Nucleus accumbens (tissue), 56 donors: ENCODE measurements at places on chromosomes 4 and X.

- no peak for DNase-seq
Measured at GRCh38 chr4:150251752-150252190, 173.5 kb downstream of the DCLK2 start.

- no peak for DNase-seq
Measured at GRCh38 chrX:1749499-1749898, 134.6 kb downstream of the ASMT start.

DNA sequence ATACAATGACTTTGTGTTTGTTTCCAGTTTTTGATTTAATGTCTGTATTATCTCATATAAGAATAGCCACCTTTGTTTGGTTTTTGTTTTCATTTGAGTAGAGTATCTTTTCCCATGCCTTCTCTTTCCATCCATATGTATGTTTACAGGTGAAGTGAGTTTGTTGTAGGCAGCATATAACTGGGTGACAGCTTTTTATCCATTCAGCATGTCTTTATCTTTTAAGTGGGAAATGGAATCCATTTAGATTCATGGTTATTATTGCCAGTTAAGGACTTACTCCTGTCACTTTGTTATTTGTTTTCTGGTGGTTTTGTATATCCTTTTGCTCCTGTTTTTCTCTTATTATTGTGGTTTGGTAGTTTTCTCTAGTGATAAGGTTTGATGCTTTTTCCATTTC lies 34.3 kb downstream of the SCLT1 start:
- DNase-seq: no peak

DNA sequence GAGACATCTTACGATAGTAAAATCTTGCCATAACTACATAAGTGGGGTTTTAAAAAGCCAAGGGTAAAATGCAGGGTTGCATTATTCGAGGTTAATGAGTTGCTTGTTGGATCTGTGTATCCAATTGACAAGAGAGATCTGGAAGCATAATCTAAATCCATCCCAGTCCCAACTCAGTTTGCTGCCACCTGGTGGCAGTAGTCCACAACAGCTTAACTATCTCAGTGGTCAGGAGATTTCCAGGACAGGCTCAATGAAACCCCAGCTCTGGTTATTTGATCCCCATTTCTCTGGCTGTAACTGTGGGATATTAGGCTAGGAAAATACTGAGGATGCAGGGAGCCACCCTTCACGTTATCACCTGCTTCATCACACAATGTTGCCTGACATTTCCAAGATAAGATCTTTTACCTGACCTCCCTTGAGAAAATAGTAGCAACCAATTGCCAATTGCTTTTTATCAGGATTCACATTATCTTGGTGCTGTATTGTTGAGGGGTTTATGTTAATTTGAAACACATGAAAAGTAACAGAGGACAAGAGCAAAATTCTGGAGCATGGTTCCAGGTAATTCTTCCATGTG lies 88.2 kb upstream of the TNIP3 start:
- DNase-seq: peak; percentile 7

- DNase-seq: no peak
Measured at GRCh38 chr4:45944000-45944399, 179.9 kb downstream of the GABRG1 start.
